Pericardium fibroblast (primary cell): ENCODE measurements at places on chromosomes 12 and 14. TPM values are rescaled to one million over a fixed set of nuclear protein-coding genes. Genes with fewer than 3 reads are reported as not detected.

HOXC11 gene
- total RNA-seq, result not detected in 2 replicates

CLEC9A gene
- not detected in 2 replicates for total RNA-seq

PRKCH gene
- 8.6 and 37.1 TPM in 2 replicates for total RNA-seq

RAB35 gene
- 25.4 and 28.8 TPM in 2 replicates for total RNA-seq

MMAB gene
- total RNA-seq, result 62.1 and 68.8 TPM in 2 replicates

GNB3 gene
- total RNA-seq, result 0.35 and 1.1 TPM in 2 replicates
